ENCODE measurements at places on chromosomes 12 and 14.

- no peaks in the 10 kb centered on the region for H3K27me3 ChIP-seq
- no peak for DNase-seq
These were observed 119.2 kb upstream of the NCOR2 start for GRCh38 chr12:124686370-124687173.

DNA sequence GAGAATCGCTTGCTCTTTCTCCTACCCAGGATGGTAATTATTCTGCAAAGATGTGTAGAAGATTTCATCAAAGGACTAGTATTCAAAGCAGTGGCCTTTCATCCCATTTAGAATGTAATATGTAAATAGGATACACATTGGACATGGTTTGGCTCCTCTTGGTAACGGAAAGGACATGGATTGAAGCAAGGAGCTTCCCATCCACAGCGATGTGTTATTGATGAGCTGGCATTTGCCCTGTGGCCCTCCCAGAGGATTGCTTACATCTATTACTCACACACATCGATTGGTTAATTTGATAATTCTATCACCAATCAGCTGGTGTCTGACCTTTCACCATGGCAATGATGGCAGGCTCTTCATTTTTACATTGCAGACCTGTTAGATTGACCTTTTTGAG is 458.4 kb downstream of the EGLN3 start:
- no peak overlapping the region for H3K4me3 ChIP-seq
- H3K27me3 ChIP-seq = no peaks in the 10 kb centered on the region
- H3K36me3 ChIP-seq = no peaks in the 10 kb centered on the region
- H3K4me1 ChIP-seq = no peaks in the 10 kb centered on the region
- no peak overlapping the region for H3K27ac ChIP-seq

GRCh38 chr12:118404876-118405521 is 28.6 kb downstream of the SUDS3 start:
- H3K4me1 ChIP-seq = peaks cover 2% of the 10 kb centered on the region
- peaks cover 50% of the 10 kb centered on the region for H3K36me3 ChIP-seq
- DNase-seq = peak; percentile 49
- no peak overlapping the region for H3K27ac ChIP-seq

DNA sequence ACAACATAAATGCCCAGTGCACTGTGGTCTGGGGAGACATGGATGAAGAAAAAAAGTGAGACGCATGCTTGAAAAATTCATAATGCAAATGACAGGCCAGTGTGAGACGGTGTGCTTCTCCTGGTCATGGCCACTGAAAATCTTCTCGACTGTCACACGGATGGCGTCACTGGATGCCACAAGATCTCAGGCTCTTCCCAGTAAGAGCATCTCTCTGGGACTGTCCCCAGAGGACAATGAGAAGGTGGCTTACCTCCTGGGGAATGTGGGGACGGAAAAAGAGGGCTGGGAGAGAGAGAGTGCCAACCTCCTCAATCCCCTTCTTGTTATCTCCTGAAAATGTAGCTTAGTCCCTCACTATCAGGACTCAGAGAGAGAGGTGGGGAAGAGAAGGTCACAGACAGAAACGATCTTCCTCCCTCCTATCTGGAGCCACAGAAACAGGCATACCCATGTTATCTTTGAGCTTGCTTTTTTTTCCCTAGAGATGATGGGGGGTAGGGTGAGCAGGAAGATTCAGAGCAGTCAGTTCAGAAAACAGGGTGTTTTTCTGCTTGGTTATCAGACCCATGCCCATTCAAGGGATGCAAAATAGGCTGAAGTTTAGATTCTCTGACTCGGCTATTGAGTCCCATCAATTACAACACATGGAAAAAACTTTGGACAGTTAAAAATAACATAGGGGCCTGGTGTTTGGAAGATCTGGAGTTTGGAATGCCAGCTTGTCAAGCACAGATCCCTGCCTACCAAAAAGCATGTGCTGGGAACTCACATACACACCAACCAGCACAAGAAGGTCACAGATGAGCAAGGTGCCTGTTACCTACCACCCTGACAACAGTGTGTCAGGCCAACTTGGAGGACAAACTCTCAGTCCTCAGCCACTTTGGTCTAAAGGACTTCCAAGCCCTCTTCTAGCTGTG is 24.2 kb downstream of the DPF3 start:
- DNase-seq = no peak
- H3K36me3 ChIP-seq = no peaks in the 10 kb centered on the region
- H3K27ac ChIP-seq = no peak overlapping the region
- H3K27me3 ChIP-seq = peaks cover 18% of the 10 kb centered on the region
- H3K4me3 ChIP-seq = no peak overlapping the region

GRCh38 chr12:93381161-93381975 is 3.6 kb downstream of the NUDT4 start:
- DNase-seq = no peak
- H3K4me3 ChIP-seq = peak overlapping the region; percentile 94
- no peaks in the 10 kb centered on the region for H3K27me3 ChIP-seq
- H3K27ac ChIP-seq = no peak overlapping the region
- H3K4me1 ChIP-seq = peaks cover 35% of the 10 kb centered on the region
- H3K36me3 ChIP-seq = peaks cover 19% of the 10 kb centered on the region

- no peaks in the 10 kb centered on the region for H3K4me1 ChIP-seq
- H3K4me3 ChIP-seq = no peak overlapping the region
- no peaks in the 10 kb centered on the region for H3K36me3 ChIP-seq
- no peak for DNase-seq
These were observed 670.5 kb upstream of the ATXN7L3B start for GRCh38 chr12:73867147-73867546.

- H3K4me3 ChIP-seq = no peak overlapping the region
- no peak overlapping the region for H3K27ac ChIP-seq
- DNase-seq = no peak
- H3K4me1 ChIP-seq = no peaks in the 10 kb centered on the region
- no peaks in the 10 kb centered on the region for H3K36me3 ChIP-seq
These were observed 62.8 kb downstream of the ANO4 start for GRCh38 chr12:100857418-100857817.

DNA sequence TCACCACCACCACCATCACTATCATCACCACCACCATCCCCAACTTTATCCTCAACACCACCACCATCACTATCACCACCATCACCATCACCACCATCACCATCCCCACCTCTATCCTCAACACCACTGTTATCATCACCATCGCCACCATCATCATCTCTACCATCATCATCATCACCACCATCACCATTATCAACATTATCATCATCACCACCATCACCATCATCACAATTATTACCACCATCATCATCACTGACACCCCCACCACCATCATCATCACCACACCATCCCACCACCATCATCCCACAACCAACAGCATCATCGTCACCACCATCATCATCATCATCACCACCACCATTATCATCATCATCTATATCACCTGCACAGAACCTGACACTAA is 188.4 kb upstream of the PWP1 start:
- no peak overlapping the region for H3K4me3 ChIP-seq
- no peak overlapping the region for H3K27ac ChIP-seq
- no peak for DNase-seq
- H3K4me1 ChIP-seq = peaks cover 11% of the 10 kb centered on the region
- no peaks in the 10 kb centered on the region for H3K27me3 ChIP-seq
- H3K36me3 ChIP-seq = no peaks in the 10 kb centered on the region

- no peak for DNase-seq
- no peak overlapping the region for H3K27ac ChIP-seq
- no peak overlapping the region for H3K4me3 ChIP-seq
These were observed 150.3 kb downstream of the CEP83 start for GRCh38 chr12:94309373-94309772.

- DNase-seq = no peak
- H3K27ac ChIP-seq = no peak overlapping the region
- no peak overlapping the region for H3K4me3 ChIP-seq
- H3K4me1 ChIP-seq = no peaks in the 10 kb centered on the region
These were observed 63.0 kb downstream of the TMEM121 start for GRCh38 chr14:105589161-105589925.

GRCh38 chr12:29569132-29569757 is 71.8 kb upstream of the OVCH1 start:
- H3K27me3 ChIP-seq = peaks cover 34% of the 10 kb centered on the region
- H3K36me3 ChIP-seq = no peaks in the 10 kb centered on the region
- no peak for DNase-seq
- H3K4me1 ChIP-seq = no peaks in the 10 kb centered on the region
- no peak overlapping the region for H3K27ac ChIP-seq

- DNase-seq = no peak
- peaks cover 8% of the 10 kb centered on the region for H3K27me3 ChIP-seq
- H3K27ac ChIP-seq = no peak overlapping the region
- no peak overlapping the region for H3K4me3 ChIP-seq
- H3K4me1 ChIP-seq = no peaks in the 10 kb centered on the region
These were observed 101.9 kb downstream of the GAS2L3 start for GRCh38 chr12:100675432-100675831.

DNA sequence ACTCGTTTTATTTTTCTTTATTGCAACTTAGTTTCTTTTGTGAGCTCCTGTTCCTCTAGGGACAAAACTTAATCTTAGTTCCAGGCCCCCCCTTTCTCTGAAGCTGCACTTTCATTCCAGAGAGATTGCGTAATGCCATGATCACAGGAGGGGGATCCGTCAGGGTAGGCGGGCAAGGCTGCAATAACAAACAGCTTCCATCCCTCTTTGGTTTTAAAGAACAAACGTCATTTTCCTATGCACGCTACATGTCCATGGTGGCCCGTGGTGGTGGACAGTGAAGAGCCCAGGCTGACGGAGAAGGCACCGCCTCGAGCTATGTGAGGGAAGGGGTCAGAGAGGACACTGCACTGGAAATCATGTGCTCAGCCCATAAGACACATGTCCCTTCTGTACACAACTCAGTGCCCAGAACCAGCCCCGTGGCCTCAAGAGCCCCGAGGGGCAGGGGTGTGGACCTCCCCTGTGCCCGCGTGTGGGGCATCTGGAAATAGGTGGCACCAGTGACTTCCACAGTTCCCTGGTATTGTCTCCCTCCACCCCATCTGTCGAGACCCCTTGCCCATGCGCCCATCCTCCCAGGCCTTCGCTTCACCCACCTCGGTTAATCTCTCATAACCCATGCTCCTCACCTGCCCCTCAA is 161.4 kb downstream of the ADGRD1 start:
- H3K27ac ChIP-seq = no peak overlapping the region
- H3K4me1 ChIP-seq = no peaks in the 10 kb centered on the region
- peaks cover 74% of the 10 kb centered on the region for H3K27me3 ChIP-seq
- no peak overlapping the region for H3K4me3 ChIP-seq

DNA sequence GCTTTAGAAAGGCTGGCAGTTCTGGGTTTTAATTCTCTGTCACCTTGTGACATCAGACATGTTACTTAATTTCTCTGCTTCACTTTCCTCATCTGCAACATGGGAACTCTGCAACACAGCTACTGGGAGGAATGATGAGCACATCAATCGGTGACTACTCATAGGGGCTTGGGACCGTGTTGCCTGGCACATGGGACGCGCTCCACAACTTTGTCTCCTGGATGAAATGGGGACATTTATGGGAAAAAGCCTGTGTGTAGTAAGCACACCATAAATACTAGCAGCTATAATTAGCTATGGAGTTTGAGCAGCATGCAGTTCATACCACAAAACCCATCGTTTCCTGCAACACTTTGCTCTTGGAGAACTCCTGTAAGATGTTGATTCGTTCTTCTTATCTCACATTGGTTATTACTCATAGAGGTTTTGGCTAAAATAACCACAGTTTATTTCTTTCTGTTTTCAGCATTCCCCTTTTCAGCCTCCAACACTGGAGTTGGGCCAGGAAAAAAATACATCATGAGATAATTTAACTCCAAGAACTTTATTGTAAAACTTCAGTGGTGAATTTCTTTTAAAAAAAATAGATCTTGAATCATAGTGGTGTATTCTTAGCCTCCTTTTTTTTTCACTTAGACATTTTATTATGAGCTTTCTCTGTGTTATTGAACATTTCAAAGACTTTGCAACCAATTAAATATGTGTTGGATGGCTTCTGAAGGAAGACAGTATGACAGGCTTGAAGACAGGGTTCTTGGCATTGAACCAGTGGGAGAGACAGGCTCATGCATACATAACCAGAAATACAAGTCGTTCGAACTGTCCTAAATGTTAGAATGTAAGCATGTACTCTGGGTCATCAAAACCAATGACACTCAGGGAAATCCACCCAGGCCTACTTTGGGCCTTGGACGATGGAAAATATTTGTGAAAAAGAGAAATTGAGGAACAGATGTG is 72.7 kb downstream of the RIN3 start:
- H3K36me3 ChIP-seq = peaks cover 23% of the 10 kb centered on the region
- peak; percentile 43 for DNase-seq
- H3K4me3 ChIP-seq = peak overlapping the region; percentile 78
- H3K27me3 ChIP-seq = no peaks in the 10 kb centered on the region
- peaks cover 88% of the 10 kb centered on the region for H3K4me1 ChIP-seq
- H3K27ac ChIP-seq = peak overlapping the region; percentile 88

DNA sequence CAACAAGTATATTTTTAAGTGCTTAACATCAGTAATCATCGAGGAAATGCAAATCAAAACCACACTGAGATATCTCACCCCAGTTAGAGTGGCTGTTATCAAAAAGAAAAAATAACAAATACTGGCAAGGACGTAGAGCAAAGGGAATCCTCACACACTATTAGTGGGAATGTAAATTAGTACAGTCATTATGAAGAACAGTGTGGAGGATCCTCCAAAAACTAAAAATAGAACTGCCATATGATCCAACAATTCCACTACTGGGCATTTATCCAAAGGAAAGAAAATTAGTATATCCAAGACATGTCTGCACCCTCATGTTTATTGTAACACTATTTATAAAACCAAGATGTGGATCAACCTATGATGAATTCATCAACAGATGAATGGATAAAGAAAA is 149.0 kb upstream of the PWP1 start:
- peaks cover 3% of the 10 kb centered on the region for H3K4me1 ChIP-seq
- DNase-seq = no peak
- H3K27ac ChIP-seq = no peak overlapping the region

GRCh38 chr12:14567351-14568162 is at the start of gene PLBD1:
PLBD1 (minus strand) TSS chr12:14567883; CDS start chr12:14567696, 187 bp downstream.
- H3K4me3 ChIP-seq = no peak within 1 kb of the TSS
- H3K36me3 ChIP-seq = no peaks in the 10 kb centered on the region
- H3K27ac ChIP-seq = no peak within 1 kb of the TSS
- peaks cover 46% of the 10 kb centered on the region for H3K27me3 ChIP-seq
- no peaks in the 10 kb centered on the region for H3K4me1 ChIP-seq
- no peak for DNase-seq

GRCh38 chr12:10397296-10397695 is 7.5 kb upstream of the KLRK1 start:
- H3K27me3 ChIP-seq = no peaks in the 10 kb centered on the region
- peak; percentile 39 for DNase-seq
- H3K4me3 ChIP-seq = peak overlapping the region; percentile 79
- peaks cover 43% of the 10 kb centered on the region for H3K4me1 ChIP-seq
- peak overlapping the region; percentile 100 for H3K27ac ChIP-seq
- peaks cover 51% of the 10 kb centered on the region for H3K36me3 ChIP-seq

- H3K27ac ChIP-seq = no peak overlapping the region
- H3K4me1 ChIP-seq = no peaks in the 10 kb centered on the region
- no peak overlapping the region for H3K4me3 ChIP-seq
- H3K36me3 ChIP-seq = peaks cover 17% of the 10 kb centered on the region
- H3K27me3 ChIP-seq = no peaks in the 10 kb centered on the region
These were observed 44.1 kb upstream of the AMN start for GRCh38 chr14:102878174-102878969.

GRCh38 chr12:81843599-81843998 is 84.4 kb upstream of the PPFIA2 start:
- no peaks in the 10 kb centered on the region for H3K36me3 ChIP-seq
- H3K27ac ChIP-seq = no peak overlapping the region
- H3K4me1 ChIP-seq = no peaks in the 10 kb centered on the region
- no peak overlapping the region for H3K4me3 ChIP-seq
- H3K27me3 ChIP-seq = no peaks in the 10 kb centered on the region

GRCh38 chr12:52043386-52044212 is 7.6 kb upstream of the NR4A1 start:
- H3K27me3 ChIP-seq = no peaks in the 10 kb centered on the region
- H3K27ac ChIP-seq = no peak overlapping the region
- peaks cover 9% of the 10 kb centered on the region for H3K4me1 ChIP-seq
- H3K4me3 ChIP-seq = no peak overlapping the region
- DNase-seq = no peak
- H3K36me3 ChIP-seq = peaks cover 7% of the 10 kb centered on the region

Data from effector memory CD8-positive, alpha-beta T cell (primary cell).